ENCODE measurements at places on chromosomes 4 and X.

- DNase-seq: no peak
Measured at GRCh38 chrX:46341767-46342322, 203.4 kb downstream of the ZNF674 start.

DNA sequence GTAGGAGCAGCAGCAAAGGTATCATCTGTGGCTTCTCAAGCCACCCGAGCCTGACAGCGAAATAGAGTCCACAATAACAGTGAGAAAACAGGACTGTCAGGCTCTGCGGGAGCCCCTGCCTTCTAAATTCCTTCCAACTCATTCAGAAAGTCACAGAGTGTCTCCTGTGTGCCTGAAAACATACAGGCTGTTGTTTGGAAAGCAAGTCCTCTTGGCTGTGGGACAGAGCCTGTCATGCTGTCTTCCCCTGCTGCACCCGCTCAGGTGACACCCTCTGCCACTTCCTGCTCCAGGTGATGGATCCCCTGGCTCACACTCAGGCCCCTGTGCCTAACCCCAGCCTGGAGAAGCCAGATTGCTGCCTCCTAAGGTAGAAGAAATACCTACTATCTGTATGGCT, 152.3 kb downstream of the RAB28 start:
- no peak for DNase-seq

GRCh38 chrX:70166601-70167590, 10.4 kb upstream of the DGAT2L6 start:
- no peak for DNase-seq

- DNase-seq: no peak
Measured at GRCh38 chr4:74603186-74603585, 158.2 kb downstream of the AREG start.
